ENCODE measurements at places on chromosomes 1 and 21. TPM values are rescaled to one million over a fixed set of nuclear protein-coding genes. Genes with fewer than 3 reads are reported as not detected.
A peak's percentile ranks its signal among the peaks of the same experiment; 100 is the strongest.

Gene SPRR1B
- total RNA-seq: not detected

Gene AVPR1B
- not detected for total RNA-seq

Gene CHODL
- total RNA-seq: not detected

Gene KCNE1
- total RNA-seq: 21.7 TPM

Gene IGSF9
- 2.0 TPM for total RNA-seq

Gene FYB2
- total RNA-seq: 3.8 TPM

Gene CLDN17
- not detected for total RNA-seq

Gene SYCP1
- not detected for total RNA-seq

Gene S100B
- total RNA-seq: 4.5 TPM

DNA sequence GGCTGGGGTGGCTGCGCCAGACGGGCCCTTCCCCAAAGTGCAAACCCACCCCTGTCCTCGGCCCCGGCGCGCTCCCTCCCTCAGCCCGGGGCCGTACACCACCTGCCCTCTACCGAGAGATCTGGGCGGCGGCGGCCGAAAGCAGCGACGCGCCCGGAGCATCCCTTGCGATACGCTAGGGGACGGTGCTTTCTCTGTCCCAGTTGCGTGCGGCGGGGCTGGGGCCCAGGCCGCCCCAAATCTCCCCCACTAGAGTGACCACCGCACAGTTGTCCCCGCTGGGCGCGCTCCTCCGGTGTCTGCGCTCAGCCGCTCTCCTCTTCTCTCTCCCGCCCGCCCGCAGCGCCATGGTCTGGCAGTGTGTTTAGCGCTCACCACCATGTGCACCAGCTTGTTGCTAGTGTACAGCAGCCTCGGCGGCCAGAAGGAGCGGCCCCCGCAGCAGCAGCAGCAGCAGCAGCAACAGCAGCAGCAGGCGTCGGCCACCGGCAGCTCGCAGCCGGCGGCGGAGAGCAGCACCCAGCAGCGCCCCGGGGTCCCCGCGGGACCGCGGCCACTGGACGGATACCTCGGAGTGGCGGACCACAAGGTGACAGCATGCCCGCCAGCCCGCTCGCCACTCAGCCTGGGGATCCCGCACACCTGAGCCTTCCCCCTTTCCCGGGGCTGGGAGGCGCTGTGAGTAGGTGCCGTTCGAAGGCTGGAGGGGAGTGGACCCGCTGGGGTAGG lies 1.0 kb downstream of the ST6GALNAC5 start:
- peak; percentile 47 for DNase-seq

DNA sequence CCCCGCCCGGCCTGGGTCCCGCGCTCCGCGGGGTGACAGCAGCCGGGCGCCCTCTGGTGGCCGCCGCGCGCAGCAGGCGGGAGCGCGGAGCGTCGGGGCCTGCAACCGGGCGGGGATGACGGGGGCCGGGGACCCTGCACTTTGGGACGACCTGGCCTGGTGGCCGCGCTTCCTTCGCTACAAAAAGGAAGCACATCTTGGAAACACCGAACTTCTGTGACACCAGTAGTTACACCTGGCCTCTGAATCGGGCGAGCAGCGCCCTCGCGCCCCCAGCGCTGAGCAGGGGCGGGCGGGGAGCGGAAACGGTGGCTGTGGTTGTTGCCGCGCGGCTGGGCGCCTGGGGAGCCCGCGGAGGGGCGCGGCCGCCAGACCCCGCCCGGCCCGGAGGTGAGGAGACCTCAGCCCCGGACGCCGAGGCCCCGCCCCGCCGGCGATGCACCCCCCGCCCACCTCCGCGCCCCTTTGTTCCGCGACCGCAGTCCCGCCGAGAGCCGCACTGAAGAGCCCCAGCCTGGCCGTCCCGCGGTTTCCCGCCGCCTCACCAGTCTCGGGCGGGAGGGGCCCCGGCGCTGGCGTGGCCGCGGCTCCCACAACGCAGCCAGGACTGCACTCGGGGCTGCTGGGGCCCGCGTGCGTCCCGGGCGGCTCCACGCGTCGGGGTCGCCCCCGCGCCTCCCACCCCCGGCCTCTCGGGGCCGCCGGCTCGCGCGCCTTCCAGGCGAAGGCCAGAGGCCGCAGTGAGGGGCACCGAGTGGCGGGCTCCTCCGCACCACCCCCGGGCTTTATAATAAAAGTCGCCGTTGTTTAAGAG lies 59.3 kb downstream of the H3-3A start:
- DNase-seq: peak; percentile 77

DNA sequence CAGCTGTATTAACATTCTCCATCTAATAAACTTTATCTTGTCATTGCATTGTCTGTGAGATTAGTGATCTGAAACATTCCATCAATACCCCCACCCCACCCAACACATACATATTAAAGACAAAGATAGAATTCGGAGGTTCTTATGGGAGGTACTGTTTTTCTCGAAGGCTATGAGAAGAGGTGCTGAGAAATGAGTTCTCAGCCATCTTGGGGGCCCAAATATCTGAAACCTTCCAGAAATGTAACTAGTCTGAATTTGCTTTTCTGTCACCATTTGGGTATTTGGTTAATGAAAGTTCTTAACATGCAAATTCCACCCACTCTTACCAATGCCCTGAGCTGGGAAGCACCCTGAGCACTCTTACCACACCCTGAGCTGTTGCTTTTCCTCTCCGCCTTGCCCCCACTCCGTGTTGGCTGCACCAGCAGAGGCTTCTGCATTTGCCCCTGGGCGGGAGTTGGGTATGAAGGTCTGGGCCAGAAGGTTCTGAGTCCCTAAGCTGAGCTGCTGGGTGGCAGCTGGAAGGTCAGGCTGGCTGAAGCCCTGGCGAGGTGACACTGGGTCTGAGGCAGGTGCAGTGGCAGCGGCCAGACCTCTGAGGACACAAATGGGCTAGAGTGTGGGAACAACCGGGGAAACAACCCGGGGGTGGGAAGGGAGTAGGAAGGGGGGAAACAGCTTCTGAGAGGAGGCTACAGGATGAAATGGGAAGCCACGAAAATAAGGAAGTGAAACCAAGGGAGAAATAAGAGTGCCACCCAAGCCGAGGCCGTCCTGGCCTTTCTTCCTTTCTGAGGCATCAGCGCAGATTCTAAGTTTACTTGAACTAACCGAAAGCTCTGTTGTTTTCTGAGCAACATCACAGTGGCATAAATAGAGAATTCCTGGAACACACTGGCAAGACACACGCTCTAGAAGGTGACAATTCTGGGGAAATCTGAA lies 26.3 kb upstream of the IER5 start:
- peak; percentile 75 for DNase-seq

DNA sequence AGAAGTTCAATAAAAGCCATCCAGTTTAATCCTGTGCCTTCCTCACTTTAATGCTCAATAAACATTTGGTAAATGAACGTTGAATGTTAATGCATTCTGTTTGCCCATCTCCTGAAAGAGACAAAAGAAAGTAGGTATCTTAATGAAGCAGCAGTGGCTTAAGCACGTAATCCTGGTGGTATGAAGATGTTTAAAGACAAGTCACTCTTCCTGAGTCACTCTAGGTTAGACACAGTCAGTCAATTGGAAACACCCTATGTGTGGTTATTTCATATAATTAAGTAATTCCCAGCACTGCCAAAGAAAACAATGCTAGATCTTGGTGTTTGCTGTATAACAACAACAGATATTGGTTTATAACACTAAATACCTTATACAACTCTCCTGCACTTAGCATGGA lies 334.0 kb upstream of the FMN2 start:
- no peak for DNase-seq

- DNase-seq: no peak
Observed at GRCh38 chr1:119286587-119287181, 81.9 kb upstream of the HAO2 start.

DNA sequence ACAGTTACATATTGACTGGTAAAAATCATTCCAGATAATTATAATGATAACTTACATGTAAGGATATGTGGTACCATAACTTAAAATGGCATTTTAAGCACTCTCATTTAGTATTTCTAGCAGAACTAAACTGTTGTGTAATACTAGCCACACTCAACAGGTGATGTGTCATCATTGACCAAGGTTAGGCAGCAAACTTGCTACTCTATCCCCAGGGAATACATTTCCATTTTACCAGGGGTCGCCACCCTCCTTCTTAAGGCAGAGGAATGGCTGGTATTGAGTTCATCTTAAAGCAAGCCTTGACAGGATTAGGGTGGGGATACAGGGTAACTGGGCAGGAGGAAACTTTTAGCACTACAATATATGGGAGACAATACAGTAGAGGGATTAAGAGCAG lies 259.8 kb upstream of the CAMK1G start:
- DNase-seq: no peak

DNA sequence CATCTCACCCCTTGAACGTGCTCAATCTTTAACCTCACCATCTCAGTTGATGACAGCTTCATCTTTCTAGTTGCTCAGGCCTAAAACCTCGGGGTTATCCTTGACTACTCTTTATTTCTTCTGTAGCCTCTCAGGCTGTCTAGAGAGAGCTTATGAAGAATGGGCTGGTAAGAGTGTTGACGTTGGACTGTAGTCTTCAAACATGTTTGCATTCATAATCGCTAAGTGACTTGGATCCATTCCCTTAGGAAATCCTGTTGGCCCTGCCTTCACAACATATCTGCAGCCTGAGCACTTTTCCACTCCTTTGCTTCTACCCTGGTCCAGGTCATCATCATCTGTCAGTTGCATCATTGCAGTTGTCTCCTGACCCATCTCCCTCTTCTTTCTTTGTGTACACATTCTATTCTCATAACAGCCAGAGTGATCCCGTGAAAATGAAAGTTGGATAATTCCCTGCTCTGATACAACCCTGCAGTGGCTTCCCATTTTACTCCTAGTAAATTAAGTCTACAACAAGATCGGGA lies 10.5 kb downstream of the UCK2 start:
- no peak for DNase-seq

GRCh38 chr21:41207401-41208375 lies 39.7 kb downstream of the BACE2 start:
- DNase-seq: no peak

DNA sequence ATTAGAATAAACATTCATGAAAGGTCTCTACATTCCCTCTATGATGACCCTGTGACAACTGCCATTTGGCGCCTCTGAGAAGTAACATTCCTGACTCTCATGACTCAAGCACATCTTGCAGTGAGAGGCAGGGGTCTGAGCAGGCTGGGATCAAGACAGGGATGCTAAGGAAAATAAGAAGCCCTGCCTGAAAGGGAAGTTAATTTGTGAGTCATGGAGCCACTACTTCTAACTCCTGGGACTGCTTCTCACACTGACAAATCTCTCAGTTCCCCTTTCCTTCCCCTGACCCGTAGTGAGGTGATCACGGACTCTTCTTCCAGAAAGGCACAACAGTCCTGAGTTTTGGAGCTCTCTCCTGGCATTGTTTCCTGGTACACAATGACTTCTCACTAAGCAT lies 231.9 kb downstream of the TNR start:
- DNase-seq: no peak

- DNase-seq: no peak
Observed at GRCh38 chr1:38693031-38693430, 166.5 kb downstream of the RRAGC start.

DNA sequence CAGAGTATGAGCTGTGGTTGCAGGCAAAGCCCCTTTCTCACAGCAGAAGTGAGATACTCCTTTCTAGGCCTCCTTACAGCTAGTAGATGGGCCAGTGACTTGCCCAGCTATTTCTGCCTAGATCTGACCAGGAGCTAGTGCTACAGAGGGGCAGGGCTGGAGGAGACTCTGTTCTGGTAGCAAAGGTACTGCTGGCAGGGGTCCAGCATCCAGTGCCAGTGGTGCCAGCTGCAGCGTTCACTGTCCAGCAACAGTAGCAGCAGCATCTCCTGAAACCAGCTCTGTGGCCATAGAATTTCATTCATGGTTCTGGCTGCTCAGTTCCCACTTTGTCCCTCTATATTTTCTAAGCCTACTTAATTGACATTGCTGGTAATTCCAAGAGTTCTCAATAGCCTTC lies 62.5 kb upstream of the CNN3 start:
- no peak for DNase-seq

- peak; percentile 69 for DNase-seq
Observed at GRCh38 chr1:55869065-55869464, 653.9 kb upstream of the USP24 start.

DNA sequence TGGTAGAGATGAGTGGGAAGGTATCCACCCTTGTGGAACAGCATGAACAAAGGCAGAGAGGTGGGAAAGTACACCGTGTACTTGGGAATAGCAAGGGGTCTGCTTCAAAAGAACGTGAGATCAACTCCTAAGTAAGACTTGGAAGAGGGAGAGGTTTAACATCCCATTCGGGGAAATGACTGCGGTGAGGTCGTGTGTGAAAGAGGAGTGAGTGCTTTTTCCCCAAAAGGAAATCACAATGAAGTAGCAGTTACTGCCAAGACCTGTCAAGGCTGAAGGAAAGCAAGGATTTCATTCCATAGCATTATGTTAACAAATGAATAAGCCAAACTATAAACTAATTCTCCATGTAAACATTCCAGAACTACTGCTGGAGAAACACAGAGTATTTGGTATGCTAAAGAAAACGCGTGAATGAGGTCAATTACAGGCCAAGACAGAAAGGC lies 20.0 kb upstream of the SYDE2 start:
- DNase-seq: no peak

DNA sequence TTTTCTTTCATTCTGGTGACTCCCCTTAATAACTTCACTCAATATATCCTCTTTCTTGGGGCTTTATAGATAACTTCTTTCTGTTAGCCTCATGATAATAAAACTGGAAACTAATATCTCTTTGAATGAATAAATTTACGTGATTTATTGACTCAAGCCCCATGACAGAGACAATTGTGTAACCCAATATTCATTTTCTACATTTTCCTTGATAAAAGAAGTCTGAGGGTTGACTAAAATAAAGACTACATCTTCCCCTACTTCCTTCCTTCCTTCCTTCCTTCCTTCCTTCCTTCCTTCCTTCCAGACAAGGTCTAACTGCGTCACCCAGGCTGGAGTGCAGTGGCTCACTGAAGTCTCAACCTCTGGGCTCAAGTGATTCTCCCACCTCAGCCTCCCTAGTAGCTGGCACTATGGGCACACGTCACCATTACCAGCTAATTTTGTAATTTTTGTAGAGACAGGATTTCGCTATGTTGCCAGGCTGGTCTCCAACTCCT lies 85.1 kb downstream of the CYYR1 start:
- no peak for DNase-seq

GRCh38 chr1:11543392-11543791 lies 64.4 kb downstream of the DISP3 start:
- DNase-seq: no peak

DNA sequence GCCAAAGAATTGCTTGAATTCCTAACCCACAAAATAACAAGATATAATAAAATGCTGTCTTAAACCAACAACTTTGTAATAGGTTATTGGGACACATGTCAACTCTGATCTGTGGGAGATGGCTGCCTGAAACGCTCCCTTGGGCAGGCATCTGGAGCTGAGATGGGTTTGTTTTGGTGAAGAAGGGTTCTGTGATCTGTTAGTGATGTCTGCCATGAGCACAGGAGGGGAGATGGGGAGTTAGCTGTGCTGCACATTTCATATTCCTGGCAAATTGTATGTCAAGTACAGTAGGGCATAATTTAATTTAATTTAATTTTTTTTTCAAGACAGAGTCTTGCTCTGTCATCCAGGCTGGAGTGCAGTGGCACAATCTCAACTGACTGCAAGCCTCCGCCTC lies 34.2 kb upstream of the IFNLR1 start:
- no peak for DNase-seq

GRCh38 chr1:171295821-171296220 lies 18.2 kb upstream of the FMO4 start:
- DNase-seq: no peak
